Stimulated activated CD4-positive, alpha-beta T cell treated with anti-CD3 and anti-CD28 coated beads, Interleukin-12 subunit alpha, Interleukin-12 subunit beta, amount 100 ng/mL, for 24 hours (primary cell): ENCODE measurements at places on chromosomes 2 and 18.
A peak's percentile ranks its signal among the peaks of the same experiment; 100 is the strongest.

DNA sequence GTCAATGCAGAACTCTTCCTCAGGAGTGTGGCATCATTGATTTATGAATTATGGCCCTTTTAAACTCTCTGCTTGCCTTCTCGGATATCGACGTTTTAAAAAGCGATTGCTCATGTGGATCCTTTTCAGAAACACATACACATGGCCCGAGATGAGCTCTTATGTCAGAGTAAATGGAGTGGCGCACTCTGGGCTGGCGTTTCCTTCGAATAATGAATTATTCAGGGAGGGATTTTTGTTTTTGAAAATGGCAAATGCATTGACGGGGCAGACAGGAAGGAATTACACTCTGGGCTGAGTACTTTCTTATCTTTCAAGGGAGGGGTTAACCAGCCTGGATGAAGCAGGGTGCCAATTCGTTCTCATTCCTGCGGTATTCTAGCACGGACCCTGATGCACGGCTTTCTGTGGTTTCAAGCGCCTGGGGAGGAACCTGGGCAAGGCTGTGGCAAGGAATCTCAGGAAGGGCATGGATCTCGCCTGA, 142.7 kb downstream of the PRKCE start:
- no peak for DNase-seq

- peak; percentile 8 for DNase-seq
Measured at GRCh38 chr18:3525870-3526420, 76.0 kb downstream of the TGIF1 start.

- DNase-seq, result no peak
Measured at GRCh38 chr2:95260028-95261023, 13.9 kb upstream of the PROM2 start.

DNA sequence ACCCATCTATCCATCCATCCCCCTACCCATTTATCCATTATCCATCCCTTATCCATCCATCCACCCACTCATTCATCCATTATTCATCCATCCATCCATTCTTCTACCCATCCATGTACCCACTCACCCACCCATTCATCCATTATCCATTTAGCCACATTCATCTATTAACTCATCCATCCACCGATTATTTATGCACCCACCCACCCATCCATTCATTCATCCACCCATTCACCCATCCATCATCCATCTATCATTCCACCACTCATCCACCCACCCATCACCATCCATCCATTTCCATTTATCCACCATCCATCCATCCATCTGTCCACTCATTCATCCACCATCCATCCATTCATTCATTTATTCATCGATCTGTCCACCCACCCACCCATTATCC, 137.4 kb upstream of the CTDP1 start:
- no peak for DNase-seq

DNA sequence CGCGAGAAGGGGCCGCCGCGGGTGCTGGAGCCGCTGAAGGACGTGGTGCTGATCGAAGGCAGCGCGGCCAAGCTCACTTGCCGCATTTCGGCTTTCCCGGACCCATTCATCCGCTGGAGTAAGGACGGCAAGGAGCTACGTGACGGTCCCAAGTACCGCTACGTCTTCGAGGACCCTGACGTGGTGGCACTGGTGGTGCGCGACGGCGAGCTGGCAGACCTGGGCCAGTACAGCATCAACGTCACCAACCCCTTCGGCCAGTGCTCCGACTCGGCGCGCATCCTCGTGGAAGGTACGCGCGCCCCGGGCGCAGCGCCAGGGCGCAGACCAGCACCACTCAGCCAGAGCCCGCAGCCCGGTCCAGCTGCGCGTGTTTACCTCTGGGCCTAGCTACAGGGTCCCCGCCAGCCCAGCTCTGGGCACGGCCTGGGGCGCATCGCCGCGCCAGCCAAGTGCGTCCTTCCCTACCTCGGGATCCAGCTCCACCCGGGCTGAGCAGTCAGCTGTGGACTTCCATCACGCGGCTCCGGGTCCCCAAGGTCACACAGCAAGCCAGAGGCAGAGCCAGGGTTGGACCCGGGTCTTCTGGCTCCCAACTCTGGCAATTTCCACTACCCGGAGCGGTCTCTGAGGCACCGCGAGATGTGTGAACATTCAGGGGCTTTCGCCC, 1.7 kb upstream of the GMPPA start:
- no peak for DNase-seq

DNA sequence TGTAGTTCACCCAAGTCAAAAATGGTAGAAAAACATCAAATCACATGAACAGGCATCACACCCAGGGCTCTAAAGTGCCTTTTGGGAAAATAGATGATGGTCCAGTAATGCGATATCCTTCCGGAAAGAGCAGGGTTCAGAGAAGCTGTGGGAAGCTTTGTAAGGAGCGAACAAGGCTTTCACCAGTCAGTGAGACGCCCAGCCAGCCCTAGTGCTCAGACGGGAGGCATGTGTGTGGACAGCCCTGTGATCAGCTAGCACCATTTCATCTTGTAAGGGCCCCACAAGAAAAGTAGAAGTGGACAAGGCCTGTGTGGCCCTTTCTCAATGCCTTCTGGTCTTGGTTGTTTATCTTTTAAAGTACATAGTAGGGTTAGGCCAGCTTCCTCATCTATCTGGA, 76.1 kb downstream of the SMIM21 start:
- no peak for DNase-seq

- DNase-seq, result no peak
Measured at GRCh38 chr2:135948642-135949355, 36.6 kb downstream of the DARS1 start.

DNA sequence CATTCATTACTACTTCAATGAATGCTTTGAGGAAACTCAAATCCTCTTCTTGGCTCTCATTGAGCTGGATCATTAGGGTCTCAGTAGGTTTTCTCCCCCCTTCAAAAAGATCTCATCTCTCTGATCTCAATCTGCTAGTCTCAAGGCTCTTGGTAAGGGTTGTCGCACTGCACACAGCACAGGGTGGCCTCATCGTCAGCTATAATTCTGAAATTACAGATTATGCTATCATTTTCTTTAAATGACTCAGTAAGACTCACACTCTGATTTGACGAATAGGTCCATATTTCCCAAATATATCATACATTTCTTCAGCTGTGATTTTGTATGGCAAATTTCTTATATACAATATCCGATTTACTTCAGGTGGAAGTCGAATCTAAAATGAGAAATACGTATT, 2.3 kb downstream of the SF3B6 start:
- no peak for DNase-seq
